Activated T-helper 1 cell treated with anti-CD3 and anti-CD28 coated beads, Interleukin-12 subunit alpha, Interleukin-12 subunit beta, Interleukin-2, Interleukin-4 antibody, amounts not matched to agents 30 ng/mL and 10 ng/mL and 1 ng/mL, durations not matched to agents 14 hours and 24 hours and 36 hours (primary cell): ENCODE measurements at places on chromosomes 2 and 18.

- DNase-seq, result no peak
Observed at GRCh38 chr2:134897932-134898331, 20.7 kb upstream of the CCNT2 start.

DNA sequence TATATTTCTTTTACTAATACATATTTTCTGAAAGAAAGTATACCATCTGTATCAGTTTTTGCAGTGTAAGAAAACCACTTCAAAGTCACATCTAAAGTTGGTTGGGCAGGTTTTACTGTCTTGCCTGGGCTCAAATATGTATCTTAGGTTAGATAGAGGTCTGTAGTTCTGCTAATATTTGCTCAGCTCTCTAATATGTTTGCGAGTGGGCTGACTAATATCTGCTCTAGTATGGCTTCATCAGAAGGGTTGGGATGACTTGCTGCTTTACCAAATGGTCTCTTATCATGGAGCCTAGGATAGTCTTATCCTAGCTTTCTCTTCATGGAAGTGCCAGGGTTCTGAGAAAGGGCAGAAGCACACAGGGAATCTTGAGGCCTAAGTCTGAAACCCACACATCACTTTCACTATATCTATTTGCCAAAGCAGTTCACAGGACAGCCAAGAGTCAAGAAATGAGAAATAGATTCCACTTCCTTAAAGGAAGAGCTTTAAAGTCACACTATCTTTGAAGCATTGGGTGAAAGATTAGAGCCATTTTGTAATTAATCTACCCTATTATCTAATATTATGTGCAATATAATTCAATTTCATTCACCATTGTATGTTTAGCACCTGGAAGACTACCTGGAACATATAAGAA, 610.0 kb downstream of the KCNJ3 start:
- no peak for DNase-seq

- DNase-seq, result no peak
Observed at GRCh38 chr2:41774011-41774605, 273.7 kb upstream of the PKDCC start.

DNA sequence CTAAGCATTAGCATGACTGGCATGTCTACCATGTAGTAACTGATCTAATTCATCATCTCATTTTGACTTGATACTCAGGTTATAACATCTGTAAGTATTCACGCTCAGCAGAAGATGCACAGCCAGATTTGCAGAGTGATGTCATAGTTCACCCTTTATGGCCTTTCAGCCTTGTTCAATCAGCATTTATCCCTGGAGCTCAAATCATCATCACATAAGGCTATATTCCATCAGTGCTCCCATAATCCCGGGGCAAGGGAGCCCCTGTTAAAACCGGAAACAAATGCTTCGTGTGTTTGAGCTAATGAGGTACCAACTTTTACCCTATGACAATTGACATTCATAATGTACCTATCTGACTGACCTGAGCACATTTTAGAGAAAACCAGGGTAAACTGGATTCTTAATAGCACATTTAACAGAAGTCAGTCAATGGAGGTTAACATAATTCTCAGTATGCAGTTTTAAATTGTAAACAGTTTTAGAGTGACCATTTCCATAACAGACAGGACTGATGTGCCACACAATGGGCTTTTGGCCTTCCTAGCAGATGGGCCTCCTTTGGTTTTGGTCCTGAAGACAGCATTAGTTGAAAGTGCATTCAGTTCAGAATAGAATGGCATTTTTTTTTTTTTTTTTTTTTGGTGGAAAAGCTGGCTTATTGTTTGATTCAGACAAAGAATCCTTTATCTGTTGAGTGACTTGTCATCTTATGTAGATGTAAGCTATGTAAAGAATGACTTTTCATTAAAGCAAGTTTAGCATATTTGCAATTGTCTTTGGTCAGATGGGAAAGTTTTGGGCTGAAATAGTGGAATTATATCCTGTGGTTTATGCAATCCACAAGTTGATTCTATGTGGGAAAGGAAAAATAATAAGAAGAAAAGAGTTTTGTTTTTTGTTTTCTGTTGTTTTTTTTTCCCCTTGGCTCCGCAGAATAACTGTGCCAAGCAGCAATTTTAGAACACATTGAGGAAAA, 866.0 kb upstream of the ACVR2A start:
- DNase-seq, result no peak

DNA sequence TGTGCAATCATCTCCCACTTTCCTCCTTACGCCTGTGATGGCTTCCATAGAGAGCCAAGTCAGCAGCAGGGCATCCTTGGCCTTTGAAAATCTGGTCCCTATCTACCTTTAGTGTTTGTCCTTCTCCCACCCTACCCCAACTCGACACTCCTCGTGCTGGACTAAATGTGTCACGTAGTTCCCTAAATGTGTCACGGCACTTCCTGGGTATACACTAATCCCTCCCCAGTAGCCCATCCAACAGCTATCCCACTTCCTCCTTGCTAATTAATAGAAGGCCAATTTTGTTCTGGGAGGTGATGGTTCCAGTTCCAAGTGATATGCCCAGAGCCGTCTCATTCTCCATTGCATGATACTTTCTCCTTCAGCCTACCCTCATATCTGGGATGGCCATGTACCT, 36.5 kb upstream of the ZFP36L2 start:
- DNase-seq, result no peak

DNA sequence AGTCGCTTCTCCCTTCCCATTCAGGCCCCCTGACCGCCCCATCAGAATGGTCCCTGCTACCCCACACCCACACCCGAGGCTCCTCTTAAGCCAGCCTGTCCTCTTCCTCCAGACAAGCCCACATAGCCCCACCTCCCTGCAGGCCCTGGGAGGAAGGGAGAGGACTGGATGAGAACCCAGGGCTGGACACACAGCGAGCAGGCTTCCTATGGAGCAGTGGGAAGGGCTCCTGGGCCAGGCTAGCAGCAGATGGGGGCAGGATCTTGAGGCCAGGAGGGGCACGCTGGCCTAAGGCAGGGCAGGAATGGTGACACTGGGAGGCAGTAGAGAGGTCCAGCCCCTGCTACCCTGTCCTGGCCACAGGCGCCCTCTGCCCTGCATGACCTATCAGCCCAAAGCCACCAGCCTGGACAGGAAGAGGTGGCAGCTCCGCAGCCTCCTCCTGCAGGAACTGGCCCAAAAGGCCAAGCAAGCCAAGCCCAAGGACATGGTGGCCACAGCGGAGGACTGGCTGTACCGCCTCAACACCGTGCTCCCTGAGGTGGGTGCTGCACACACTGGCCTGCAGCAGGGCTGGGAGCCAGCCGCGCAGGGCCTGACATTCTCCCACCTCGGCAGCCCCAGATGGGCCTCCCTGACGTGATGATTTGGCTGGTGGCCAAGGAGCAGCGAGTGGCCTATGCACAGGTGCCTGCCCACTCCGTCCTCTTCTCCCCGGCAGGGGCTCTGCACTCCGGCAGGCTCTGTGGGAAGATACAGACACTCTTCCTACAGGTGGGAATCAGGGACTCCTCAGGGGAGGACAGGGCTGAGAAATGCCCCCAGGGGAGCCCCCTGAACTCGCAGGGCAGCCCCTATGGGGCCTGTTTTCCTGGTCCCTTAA, 43.3 kb downstream of the FER1L5 start:
- DNase-seq, result no peak

DNA sequence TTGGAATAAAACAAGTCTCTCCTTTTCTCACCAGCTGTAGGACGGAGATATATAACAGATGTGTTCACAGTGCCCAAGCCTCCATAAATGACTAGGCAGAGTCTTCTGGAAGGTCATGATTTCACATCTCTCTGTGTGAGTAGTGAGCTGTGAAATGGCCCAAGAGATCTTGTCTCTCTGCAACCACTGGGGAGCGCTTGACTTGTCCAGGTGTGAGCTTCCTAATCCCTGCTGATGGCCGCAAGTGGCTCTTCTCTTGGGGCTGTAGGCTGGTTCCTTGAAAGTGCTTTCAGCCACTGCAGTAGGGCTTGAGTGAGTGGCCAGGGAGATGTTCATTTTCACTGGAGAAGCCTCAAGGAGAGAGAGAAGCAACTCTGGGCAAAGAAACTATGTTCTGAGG, 38.1 kb upstream of the OTOS start:
- no peak for DNase-seq

DNA sequence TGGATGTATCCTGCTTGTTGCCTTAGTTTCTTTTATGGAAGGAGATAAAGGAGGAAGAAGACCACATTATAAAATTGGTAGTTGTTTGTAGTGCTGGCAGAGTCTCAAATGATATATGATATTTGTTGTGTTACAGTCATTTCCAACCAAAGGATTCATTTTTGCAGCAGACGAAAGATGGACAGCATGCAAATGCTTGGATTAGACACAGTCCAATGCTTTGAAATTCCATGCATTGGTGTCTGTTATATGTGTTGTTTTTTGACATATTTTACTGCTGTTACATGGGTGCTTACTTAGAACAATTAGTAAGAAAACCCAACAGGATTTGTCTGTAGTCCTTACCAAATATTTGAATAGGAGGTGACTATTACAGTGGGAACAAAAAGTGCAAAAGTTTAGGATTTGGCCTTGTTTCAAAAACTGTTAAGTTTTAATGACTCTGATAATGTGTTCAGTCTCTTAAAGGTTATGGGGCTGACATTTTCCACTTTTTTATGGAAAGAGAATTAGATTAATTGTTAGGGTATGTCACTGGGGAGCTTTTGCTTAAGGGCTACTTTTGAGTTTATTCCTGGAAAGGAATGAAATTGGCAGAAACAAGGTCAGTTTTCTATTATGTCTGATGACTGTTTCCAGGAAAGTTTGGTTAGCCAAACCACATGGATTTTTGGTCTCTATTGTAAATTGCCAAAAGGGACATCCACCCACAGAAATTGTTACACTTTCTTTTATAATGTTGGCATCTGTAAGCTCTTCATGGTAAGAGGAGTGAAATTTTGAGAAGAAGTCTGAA, 229.4 kb upstream of the MMADHC start:
- DNase-seq, result no peak

GRCh38 chr18:41390309-41390708, 564.7 kb upstream of the PIK3C3 start:
- no peak for DNase-seq

- DNase-seq, result no peak
Observed at GRCh38 chr2:73004466-73004865, 67.0 kb downstream of the SFXN5 start.

DNA sequence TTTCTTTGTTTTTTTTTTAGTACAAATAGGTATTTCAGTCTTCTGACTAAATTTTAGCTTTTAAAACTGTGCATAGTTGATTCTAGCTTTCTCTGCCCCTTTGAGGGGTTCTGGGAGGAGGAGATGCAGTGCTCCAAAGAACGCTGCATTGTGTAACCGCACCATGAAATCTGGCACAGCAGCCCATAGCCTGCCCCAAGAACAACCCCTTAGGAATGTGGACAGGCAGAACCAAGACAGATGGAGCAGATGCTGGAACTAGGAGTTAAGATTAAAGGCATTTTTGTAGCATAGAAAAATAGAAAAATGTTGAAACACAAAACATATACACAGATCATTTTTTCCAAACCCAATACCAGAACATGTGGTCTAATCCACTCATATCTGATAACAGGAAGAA, 187.5 kb downstream of the SCG2 start:
- no peak for DNase-seq

- no peak for DNase-seq
Observed at GRCh38 chr18:45352874-45353273, 262.4 kb upstream of the SLC14A2 start.

DNA sequence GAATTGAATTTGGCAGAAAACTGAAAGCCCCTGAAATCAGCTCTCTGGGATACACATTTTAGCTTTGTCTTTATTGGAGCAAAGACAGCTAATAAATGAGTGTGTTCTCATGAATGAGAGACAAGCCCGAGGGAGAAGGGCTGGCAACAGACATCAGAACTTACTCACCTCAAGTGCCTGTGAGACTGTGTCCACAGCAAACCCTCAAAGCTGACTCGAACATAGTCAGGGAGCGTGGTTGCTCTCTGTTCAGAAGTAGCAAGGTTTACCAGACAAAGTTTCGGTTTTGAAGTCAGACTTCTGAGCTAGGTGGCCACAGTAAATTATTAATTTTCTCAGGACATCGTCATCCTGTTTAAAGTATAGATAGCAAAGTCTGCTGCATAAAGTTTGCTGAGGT, 207.9 kb downstream of the CMPK2 start:
- no peak for DNase-seq

DNA sequence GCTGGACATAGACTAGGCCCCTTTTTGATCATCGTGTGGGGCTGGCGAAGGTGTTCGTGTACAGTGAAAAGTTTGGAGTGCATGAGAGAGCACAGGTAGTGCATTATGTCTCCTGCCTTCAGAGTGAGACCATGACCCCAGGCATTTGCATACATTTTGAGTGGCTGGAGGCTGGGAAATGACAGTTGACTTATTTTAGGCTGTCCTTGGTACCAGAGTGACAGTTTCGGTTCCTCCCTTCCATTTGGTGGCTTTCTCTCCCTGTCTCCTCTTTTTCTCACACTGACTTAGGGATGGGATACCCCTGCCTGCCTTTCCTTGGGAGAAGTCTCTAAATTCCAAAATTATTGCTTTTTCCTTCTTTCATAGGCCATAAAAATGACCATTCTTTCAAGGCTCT, 20.1 kb downstream of the SERPINB12 start:
- no peak for DNase-seq

DNA sequence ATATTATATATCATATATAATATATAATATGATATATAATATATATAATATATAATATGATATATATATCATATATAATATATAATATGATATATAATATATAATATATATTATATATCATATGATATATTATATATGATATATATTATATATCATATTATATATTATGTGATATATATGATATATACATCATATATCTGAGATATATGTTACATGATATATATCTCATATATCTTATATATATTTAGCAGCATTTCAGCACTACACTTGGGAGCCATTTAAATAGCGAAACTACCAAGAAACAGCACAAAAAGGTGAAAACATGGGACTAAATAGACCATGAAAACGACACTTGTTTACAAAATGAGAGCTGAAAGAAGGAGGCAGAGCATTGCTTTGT, 37.3 kb downstream of the KCMF1 start:
- DNase-seq, result no peak

DNA sequence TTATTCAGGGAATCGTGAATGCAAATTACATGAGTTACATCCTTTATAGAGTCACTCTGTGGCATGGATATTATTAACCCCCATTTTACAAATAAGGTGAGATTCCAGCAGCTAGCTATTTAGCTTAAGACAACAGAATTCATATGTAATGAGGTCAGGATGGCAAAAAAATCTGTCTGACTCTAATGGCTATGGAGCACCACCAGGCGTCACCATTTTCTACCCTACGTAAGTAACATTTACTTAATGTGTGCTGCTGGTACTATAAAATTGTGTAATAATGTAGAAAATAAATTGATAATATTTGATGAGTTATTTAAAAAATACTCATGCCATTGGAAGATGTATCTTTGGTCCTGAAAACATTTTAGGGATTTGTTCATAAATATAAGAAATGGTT, 2040.1 kb upstream of the LRRTM1 start:
- no peak for DNase-seq
